ENCODE measurements at places on chromosomes 5 and 9.

- DNase-seq: no peak
Measured at GRCh38 chr5:77292026-77292757, 81.7 kb downstream of the PDE8B start.

- no peak for DNase-seq
Measured at GRCh38 chr9:137244486-137245449, 3.7 kb downstream of the TUBB4B start.

DNA sequence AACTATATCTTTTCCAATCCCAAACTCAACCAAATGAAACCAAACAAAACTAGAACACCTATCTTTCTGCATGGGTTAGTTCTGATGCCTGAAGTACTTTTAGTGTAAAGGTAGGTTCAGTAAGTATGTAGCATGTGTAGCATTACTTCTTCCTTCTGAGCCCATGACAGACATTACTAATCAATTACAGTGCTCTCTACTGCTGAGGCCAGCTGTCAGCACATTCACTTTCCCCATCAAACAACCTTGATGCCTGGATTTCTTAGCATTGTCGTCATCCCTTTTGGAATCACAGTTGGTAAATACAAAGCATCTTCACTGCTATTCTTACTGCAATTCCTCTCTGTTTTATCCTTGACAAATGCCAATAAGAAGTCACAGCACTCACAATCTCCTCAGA is 103.2 kb downstream of the PTTG1 start:
- DNase-seq: no peak

DNA sequence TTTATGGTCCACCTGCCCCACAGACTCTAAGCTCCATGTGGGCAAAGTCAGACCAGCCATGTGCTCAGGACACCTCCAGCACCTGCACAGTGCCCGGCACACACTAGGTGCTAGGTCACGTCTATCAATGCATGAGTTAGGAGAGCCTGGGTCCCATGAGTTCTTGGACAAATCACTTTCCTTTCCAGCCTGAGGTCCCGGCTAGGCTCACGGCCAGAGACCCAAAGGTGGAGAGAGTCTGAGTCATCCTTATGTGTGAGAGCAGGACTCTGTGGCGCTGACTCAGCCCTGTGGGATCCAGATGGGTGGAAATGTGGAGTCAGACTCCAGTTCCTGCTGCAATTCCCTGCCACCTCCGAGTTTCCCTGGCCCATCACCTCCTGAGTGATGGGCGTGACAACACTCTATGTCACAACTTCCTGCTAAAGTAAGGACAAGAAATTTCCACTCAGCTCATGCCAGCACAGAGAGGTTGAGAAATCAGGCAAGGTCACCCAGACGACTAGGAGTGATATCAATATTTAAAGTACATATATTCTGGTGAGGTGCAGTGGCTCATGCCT is 2.5 kb upstream of the ST6GALNAC4 start:
- DNase-seq: no peak

DNA sequence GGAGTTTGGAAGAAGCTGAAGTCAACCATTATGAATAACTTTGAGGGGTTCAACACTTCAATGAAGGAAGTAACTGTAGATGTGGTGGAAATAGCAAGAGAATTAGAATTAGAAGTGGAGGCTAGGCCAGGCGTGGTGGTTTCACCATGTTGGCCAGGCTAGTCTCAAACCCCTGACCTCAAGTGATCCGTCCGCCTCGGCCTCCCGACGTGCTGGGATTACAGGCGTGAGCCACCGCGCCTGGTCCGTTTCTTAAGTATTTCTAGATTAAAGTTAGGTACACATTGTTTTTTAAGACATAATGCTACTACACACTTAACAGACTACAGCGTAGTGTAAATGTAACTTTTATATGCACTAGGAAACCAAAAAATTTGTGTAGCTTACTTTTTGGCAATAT is 14.1 kb downstream of the FNIP1 start:
- no peak for DNase-seq

GRCh38 chr5:153209016-153209415 is 281.5 kb upstream of the GRIA1 start:
- no peak for DNase-seq

DNA sequence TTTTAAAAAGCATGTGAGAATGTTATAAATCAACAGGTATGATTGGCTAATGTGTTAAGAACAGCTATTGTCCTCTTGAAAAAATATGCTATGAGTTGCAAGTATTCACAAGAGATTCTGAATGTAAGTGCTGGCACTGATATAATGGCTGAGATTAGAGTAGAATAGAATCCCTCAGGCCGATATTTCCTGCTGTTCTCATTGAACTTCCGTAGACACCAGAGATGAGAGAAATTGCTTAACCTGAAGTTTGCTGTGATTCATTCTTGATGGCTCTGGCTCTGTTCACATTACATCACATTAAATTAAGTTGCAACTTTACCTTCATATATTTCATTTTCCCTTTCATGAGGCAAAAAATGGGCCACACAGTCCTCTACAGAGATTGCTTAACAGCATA is 114.5 kb downstream of the BAAT start:
- no peak for DNase-seq

DNA sequence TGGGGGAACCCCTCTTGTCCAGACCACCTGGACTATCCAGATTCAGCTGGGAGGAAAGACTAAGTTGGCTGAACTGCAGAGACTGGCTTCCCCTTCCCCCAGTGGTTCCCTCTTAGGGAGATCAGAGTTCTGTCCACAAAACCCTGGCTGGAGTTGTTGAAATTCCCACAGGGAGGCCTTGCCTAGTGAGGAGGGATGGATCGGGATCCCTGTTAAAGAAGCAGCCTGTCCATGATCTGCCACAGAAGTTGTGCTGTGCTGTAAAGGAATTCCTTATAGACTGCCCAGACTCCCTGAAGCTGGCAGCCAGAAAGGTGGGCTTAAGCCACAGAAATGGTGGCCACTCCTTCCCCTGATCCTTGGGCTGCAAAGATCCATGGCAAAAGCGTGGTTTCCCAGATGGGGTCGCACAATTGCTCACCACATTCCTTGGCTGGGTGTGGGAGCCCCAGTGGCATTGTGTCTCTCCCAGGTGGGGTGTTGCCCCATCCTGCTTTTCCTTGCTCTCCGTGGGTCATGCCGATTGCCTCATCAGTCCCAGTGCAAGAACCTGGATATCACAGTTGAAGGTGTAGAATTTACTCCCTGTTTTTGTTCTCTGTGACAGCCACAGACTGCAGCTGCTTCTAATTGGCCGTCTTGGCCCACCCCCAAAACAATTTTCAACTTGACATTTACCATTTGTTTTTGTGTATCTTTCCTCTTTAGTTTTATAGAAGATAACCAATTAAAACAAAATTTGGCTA is 342.4 kb downstream of the FGF10 start:
- no peak for DNase-seq

DNA sequence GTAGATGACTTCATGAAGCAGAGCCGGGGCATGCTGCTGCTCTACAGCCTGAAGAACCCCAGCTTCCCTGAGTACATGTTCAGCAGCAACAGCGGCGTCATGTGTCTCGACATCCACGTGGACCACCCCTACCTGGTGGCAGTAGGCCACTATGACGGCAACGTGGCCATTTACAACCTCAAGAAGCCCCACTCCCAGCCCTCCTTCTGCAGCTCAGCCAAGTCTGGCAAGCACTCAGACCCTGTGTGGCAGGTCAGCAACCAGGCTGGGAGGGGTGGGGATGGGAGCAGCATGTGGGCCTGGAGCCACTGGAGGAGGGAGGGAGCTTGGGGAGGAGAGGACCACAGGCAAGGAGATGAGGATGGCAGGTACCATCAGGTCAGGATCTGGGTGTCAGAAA is 16.2 kb downstream of the ENHO start:
- no peak for DNase-seq

DNA sequence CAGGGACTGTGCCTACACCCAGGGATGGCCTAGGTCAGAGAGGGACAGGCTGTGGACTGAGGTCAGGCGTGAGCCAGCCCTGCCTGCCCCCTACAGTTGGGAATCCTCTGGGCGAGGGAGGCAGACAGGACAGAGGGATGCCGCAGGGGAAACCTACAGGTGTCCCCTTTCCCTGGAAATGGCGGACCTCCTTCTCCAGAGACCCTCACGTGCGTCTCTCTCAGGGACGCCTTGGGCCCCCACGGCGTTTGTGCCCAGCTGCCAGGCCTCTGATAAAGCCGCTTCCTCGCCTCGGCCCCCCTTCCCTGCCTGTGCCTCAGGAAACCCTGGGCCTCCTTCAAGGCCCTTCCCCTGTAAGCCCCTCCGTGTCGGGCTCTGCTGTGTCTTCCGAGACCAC is 129.3 kb downstream of the RXRA start:
- DNase-seq: no peak

GRCh38 chr5:91266184-91266705 is 116.9 kb downstream of the ARRDC3 start:
- DNase-seq: no peak

GRCh38 chr5:94778732-94779131 is 160.3 kb downstream of the SLF1 start:
- DNase-seq: no peak

- no peak for DNase-seq
Measured at GRCh38 chr5:73655521-73656160, 29.6 kb downstream of the ARHGEF28 start.

- DNase-seq: no peak
Measured at GRCh38 chr5:54460181-54460919, 4.9 kb downstream of the HSPB3 start.

GRCh38 chr9:104808035-104808614 is 44.2 kb downstream of the NIPSNAP3B start:
- DNase-seq: no peak

DNA sequence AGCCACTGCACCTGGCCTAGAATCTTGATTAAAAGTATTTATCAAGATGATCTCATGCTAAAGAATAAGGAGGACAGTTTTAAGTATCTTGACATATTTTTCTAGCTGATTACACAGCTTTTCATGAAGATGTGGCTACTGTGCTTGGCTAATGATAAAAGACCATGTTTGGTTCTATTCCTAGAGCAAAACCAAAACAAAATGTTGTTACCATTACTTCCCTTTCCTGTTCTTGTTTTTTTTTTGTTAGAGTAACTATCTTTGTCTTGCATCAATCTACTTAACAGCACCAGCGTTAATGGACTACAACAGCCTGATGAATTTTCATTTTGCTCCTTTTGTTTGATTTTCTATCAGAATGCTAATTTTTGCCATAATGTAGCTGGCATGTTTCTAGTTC is 86.2 kb upstream of the DHFR start:
- no peak for DNase-seq

DNA sequence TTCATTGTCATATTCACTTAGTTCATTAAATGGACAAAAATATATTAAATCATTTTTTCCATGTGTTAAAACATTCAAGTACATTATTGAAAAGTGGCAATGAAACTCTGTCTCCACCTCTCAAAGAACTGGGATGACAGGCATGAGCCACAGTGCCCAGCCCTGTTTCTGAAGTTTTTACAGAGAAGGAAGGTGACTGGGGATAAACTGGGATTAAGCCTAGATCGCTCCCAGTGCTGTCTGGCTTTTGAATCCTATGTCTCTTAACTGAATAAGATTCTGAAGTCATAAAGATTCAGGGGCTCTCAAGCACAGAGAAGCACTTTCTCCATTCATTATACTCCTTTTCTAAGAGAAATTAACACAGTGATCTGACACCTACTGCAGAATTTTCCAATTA is 88.3 kb downstream of the SLC38A9 start:
- no peak for DNase-seq

DNA sequence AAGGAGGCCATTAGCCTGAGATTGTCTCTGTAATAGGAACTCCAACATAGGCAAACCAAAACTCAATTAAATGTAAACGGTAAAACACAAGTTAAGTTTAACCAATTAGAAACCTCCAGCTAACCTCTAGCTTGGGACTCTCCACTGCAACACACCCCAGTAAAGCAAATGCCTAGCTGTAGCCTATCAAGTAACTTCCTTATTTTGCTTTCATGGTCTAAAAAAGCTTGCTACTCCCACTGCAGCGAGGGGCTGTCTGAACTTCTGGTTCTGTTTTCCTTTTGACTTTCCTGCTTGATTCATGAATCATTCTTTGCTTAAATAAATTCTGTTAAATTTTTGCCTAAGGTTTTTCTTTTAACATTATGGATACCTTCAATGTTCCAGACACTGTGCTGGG is 24.4 kb upstream of the C5orf46 start:
- DNase-seq: no peak

DNA sequence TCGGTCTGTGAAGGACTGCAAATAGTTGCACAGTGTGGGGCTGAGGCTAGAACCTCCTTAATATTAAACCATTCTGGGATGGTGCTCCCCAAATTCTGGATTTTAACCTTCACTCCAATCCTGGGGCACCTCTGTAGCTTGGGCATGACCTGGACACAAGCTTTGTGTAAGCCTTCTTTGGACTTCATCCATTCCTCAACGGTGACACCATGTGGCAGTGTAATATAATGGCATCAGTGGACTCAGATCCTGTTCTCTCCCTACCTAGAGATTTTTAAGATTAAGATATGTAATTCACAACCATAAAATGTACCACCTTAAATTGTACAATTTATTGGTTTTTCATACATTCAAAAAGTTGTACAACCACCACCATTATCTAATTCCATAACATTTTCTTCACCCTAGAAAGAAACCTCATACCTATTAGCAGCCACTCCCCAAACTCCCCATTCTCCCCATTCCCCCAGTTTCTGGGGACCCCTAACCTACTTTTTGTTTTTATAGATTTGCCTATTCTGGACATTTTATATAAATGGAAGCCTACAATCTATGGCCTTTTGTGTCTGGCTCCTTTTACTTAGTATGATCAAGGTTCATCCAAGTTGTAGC is 4.8 kb upstream of the PLGRKT start:
- no peak for DNase-seq

DNA sequence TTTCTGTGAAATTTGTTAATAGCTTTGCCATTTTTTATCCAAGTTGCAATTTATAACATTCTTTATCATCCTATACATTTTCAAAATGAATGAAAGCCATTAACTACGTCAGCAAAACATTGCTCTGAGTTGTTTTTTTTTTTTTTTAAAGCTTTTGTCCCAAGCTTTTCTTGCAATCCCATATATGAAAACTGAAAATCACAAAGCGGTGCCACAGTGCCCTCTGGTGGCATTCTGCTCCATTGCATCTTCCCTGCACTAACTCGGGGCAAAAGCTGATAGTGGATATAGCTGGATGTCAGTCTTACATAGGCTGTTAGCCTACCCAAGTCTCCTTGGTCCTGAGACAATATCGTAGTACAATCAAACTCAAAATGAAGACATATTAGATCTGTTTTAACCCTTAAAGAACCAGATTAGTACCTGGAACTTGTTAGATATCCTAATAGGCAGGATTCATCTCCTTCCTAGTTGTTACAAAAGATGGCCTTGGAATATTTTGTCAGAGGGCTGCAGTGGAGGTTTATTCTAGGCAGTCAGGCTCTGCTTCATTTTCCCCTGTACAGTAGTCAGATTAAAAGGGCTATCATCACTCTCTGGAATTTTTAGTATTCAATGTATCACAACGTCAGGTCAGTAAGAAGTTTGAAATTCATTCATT is 669.9 kb downstream of the PTPRD start:
- no peak for DNase-seq

DNA sequence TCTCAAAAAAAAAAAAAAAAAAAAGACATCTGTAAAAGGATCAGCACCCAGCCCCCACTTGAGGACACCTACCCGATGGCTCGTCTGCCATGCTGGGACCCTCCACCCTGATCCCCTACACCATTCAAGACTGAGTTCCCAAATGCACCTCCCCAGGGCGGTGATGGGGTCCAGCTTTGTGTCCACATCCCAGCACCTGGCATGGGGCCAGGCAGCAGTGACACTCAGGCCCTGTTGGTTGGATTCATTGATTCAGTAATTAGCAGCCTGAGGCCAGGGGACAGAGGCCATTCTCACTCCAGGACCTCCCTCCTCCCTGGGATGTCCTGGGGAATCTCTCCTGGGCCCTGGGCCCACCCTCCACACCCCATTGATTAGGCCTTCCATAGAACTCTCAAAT is 88.8 kb upstream of the RUFY1 start:
- no peak for DNase-seq

- no peak for DNase-seq
Measured at GRCh38 chr9:94140791-94141790, 56.8 kb downstream of the PTPDC1 start.
